ENCODE measurements at places on chromosomes 16 and 17. TPM values are rescaled to one million over a fixed set of nuclear protein-coding genes. Genes with fewer than 3 reads are reported as not detected.

Gene EVPLL
- total RNA-seq: not detected

- peaks cover 44% of the 10 kb centered on the region for H3K4me1 ChIP-seq
- H3K36me3 ChIP-seq: peaks cover 41% of the 10 kb centered on the region
- peak overlapping the region; percentile 20 for H3K27ac ChIP-seq
- no peak for DNase-seq
- no peaks in the 10 kb centered on the region for H3K27me3 ChIP-seq
- H3K4me3 ChIP-seq: no peak overlapping the region
Observed at GRCh38 chr16:58518083-58518979, 3.0 kb downstream of the SETD6 start.

DNA sequence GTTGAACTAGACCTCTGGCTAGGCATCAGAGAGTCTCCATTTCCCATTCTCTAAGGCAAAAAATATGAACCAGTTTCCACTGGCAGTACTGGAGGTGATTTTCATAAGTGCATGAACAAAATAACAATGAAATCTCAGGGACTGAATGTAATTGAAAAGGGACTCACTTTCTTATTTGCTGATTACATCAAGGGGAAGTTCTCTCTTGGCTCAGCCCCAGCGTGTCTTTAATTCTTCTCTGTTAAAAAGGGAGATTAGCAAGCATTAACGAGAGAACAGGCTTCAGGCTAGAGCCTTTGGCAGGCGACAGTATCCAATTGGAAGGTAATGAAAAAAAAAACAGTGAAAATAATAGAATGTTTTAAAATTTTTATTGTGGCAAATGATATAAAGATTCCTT lies 34.0 kb upstream of the ADAMTS18 start:
- no peak for DNase-seq
- H3K4me1 ChIP-seq: no peaks in the 10 kb centered on the region
- no peaks in the 10 kb centered on the region for H3K36me3 ChIP-seq
- no peaks in the 10 kb centered on the region for H3K27me3 ChIP-seq

DNA sequence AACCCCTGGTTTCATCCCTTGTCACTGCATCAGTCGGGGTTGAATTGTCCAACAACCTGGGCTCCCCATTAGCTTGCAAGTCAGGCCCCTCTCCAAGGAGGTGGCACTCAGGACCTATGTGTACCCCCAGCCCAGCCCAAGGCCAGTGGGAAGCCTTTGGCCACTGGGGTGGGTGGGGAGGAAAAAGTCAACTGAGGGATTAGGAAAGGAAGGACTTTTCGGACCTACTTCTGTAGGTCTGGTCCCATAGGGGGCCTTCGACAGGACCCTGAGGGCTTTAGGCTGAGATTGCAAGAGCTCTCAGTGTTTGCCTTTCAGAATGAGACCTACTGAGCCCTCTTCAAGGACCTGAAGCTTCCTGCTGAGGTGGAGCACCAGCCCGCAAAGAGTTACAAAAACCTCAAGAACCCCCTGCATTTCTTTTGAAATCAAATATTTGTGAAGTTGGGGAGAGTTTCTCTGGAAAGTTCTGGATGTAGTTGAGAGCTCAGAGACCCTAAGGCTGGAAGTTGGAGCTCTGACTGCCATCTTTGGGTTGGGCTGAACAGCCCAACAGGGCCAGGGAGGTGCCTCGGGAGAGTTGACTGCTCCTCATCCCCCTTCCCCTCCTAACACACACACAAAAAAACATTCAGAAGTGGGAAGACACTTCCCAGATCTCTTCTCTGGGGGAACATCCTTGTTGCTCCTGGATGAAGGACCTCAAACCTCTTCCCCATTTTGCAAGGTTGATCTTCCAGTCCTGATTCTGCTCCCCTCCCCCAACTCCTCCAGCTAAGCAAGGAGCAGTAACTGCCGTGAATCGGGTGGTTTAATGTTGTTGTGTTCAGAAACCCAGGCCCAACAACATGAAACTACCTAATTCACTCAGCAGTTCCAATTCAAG lies 5.8 kb upstream of the HOXB9 start:
- no peaks in the 10 kb centered on the region for H3K36me3 ChIP-seq
- no peak for DNase-seq
- H3K27me3 ChIP-seq: peaks cover 91% of the 10 kb centered on the region
- H3K4me1 ChIP-seq: peaks cover 12% of the 10 kb centered on the region

DNA sequence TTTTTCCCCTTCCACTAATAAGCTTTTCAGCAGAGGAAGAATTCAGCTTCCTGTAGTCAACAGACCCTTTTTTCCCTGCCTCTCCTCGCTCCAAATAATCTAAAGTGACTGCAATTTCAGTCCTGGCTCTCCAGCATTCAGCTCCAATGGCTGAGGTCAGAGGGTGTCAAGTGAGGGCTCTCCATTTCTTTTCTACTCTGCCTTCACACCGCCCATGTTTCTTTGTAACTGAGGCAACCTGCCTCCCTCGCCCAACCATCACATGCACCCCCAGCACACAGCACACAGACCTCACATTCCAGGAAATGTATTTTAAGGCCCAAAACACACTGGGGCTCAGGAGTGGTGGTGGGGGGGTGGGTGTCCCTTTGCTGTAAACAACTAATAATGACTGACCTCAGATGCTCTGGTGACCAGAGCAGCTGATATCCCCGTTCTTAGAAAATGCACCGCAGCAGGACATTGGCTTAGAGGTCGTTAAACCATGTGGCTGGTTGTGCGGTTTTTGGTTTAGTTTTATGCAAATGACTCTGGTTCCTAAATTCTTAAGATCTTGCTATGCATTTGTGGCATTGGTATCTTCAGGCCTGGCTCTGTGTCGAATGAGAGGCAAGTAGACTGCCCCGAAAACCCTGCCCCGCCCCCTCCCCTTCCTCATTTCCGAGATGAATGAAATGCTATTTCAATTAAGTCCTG lies 203.6 kb downstream of the ZFHX3 start:
- H3K27ac ChIP-seq: peak overlapping the region; percentile 54
- DNase-seq: no peak
- H3K4me1 ChIP-seq: peaks cover 25% of the 10 kb centered on the region
- peaks cover 10% of the 10 kb centered on the region for H3K27me3 ChIP-seq
- no peak overlapping the region for H3K4me3 ChIP-seq

DNA sequence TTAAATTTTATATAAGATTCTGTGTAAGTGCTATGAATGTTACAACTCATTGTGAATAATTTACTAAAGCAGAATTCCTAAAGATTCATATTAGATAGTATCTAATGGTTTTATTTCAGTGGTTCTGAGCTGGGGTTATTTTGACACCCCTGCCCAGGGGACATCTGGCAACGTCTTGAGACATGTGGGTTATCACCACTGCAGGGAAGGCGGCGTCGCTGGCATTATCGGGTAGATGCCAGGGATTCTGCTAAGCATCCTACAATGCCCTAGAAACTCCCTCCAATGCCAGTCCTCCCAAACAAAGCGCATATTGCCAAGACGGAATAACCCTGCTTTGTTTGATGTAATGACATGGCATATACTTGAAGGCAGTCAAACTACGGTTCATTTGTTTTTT lies 372.3 kb upstream of the ZFHX3 start:
- no peaks in the 10 kb centered on the region for H3K4me1 ChIP-seq
- no peaks in the 10 kb centered on the region for H3K36me3 ChIP-seq
- no peak overlapping the region for H3K27ac ChIP-seq
- no peak overlapping the region for H3K4me3 ChIP-seq
- no peak for DNase-seq
- H3K27me3 ChIP-seq: no peaks in the 10 kb centered on the region

DNA sequence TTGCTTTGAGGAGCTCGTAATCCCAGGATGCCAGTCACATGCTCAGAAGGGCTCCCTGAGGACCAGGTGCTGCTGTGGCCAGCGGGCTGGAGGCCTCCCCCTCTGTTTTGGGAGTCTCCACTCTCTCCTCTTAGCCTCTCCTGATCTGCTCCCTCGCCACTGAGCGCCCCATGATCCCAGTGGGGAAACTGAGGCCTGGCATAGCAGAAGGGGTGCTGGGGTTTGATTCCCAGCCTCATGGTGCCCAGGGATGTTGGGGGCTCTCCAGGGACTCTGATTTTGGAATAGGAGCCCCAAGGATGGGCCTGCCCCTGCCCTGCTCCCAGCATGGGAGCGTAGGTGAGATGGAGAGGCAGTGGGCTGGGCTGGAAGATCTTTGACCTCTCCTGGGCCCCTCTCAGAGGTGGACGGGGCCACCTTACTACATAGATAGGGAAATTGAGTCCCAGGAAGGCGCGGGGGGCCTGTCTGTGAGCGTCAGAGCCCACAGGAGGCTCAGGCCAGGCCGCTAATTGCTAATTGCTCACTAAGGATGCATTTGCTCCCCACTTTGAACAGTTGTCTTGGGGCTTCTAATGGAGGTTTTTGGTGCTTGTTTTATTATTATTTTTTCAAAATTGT lies 525 bp upstream of the ADCY7 start:
- peaks cover 20% of the 10 kb centered on the region for H3K36me3 ChIP-seq
- no peaks in the 10 kb centered on the region for H3K27me3 ChIP-seq
- H3K4me3 ChIP-seq: peak overlapping the region; percentile 96
- no peak for DNase-seq
- peak overlapping the region; percentile 96 for H3K27ac ChIP-seq

DNA sequence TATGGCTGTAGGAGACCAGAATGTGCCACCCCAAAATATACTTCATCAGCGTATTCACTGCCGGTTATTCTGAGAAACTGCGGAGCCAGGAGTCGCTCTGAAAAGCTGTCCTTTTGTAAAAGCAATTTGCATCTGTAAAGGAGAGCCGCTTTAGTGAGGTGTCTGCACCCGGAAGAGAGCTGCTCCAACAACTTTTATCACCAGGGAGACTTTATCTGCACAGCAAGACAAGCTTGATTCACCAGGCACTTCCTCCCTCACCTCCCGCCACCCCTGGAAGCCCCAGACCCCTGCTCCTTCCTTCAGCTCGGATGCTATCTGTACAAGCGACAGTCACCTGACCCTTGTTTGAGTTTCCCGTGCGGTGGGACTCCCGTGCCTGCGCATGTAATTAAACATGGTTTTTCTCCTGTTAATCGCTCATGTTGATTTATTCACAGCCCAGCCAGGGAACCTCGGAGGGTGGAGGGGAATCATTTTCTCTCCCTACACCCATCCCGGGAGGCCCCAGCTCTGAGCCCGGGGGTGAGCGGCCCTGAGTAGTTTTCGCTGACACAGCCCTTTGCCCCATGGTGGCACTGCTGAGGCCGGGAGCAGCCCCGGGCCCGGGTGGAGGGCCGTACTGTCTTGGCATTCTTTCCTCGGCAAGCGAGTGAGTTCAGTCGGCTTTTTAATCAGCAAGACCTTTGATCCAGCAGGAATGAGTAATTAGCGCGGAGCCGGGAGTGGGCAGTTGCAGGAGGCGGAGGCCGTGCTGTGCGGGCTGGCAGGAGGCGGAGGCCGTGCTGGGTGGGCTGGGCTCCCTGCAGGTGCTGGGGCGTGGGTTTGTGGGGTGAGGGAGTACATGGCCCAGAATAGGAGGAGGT lies 222.7 kb upstream of the CIBAR2 start:
- H3K27ac ChIP-seq: peak overlapping the region; percentile 58
- peaks cover 5% of the 10 kb centered on the region for H3K27me3 ChIP-seq
- peak; percentile 32 for DNase-seq
- no peak overlapping the region for H3K4me3 ChIP-seq
- peaks cover 14% of the 10 kb centered on the region for H3K4me1 ChIP-seq

All from activated CD4-positive, alpha-beta T cell treated with anti-CD3 and anti-CD28 coated beads, Interleukin-2, amount 10 ng/mL, durations not matched to agents 7 days and 5 days (primary cell).